ENCODE measurements at places on chromosomes 4 and X. TPM values are rescaled to one million over a fixed set of nuclear protein-coding genes. Genes with fewer than 3 reads are reported as not detected.

DDIT4L gene
- total RNA-seq = 1.9 TPM

CSAG3 gene
- total RNA-seq = not detected

CCKAR gene
- not detected for total RNA-seq

FATE1 gene
- total RNA-seq = not detected

MMGT1 gene
- 5.0 TPM for total RNA-seq

EDA gene
- total RNA-seq = 0.94 TPM

SPON2 gene
- 1.3 TPM for total RNA-seq

DMRTC1 gene
- total RNA-seq = not detected

TEX13D gene
- not detected for total RNA-seq

PLAC8 gene
- 0.19 TPM for total RNA-seq

EGF gene
- not detected for total RNA-seq

NRK gene
- total RNA-seq = not detected

ABHD18 gene
- total RNA-seq = 8.6 TPM

GPR34 gene
- not detected for total RNA-seq

XG gene
- total RNA-seq = 0.31 TPM

MAGEA2 gene
- not detected for total RNA-seq

Data from bladder microvascular endothelial cell (primary cell).